ENCODE measurements at places on chromosomes 16 and 17.

DNA sequence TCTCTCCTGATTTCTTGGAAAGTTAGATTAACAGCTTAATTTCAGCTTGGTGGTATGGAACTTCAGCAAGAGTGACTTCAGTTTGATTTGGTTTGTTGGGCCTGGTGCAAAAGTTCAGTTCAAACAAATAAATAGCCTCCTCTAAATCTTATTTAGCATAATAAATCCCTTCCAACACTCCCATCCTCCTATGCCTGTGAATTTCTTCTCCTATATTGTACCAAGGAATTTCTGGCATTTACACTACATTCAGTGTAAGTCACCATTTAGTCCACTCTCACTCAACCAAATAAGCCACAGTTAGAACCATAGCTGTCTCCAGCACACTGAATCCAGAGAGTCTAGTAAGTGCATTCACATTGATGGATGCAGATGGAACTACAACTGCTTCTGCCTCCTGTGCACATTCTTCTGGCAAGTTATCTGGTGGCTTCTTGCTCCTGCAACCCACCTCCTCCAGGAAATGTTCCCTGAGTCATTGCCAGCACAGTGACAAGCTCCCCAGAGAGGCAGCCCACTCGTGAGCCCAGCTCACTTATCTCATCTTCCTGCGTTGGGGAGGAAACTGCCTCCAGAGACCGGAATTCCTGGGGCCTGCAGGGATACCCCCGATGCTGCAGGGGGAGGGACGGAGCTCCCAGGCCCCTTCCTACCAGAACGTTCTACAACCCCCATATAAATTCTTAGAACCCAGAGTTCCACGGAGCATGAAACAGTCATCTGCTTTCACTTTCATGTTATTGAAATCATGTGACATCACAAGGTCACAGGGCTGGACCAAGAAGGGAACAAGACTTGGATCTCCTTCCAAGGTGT lies 318.3 kb downstream of the PHKB start:
- peak; percentile 29 for DNase-seq

DNA sequence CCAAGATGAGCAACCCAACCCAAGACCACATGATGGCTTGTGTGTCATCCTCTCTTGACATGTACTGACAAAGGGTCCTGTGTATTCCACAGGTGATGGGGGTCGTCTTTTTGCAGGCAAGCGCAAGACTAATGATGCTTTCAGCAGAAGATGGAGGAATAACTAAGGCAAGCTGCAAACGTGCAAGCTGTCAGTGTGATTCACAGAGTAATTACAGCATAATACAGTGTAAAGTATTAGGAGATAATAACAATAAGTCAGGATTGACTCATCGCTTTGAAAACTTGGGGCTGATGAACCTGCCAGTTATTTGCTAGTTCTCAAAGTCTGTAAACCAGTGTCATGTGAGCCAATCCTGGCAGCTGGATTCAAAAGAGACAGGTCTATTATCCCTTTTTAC lies 41.6 kb upstream of the ASIC2 start:
- no peak for DNase-seq

DNA sequence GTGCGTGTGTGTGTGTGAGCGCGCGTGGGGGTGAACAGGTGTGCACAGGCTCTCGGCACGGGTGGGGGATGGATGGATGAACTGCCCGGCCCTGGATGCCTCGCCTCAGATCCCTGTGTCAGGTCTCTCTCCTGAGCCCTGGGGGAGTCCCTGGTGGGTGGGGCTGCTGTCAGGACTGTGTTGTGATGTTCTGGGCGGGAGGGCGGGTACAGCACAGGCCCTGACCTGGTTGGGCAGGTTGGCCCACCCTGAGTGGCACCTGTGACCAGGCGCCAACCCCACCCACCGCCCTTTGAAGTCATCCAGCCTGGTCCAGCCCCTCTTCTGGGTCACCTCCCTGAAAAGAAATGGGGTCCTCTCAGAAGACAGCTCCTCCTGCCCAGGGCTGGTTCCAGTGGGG lies 41.6 kb upstream of the TAC4 start:
- no peak for DNase-seq

- no peak for DNase-seq
Measured at GRCh38 chr17:81000334-81000630, 8.6 kb downstream of the CHMP6 start.

- no peak for DNase-seq
Measured at GRCh38 chr17:64411999-64412771, 21.5 kb upstream of the PECAM1 start.

DNA sequence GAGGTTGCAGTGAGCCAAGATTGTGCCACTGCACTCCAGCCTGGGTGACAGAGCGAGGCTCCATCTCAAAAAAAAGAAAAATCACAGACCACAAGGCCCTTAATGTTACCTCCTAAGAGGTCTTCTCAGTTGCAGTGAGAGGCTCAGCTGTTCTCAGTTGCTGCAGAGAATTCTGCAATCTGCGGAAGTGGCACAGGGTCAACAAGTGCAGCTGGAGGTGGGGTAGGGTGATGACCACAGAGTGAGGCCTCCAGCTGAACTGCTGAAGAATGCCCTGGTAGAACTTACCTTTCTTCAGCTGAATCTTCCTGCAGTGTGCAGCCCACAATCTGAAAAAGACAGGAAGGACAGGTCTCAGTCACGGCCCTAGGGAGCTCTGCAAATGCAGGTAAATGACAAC lies 26.3 kb downstream of the CNTNAP1 start:
- no peak for DNase-seq

DNA sequence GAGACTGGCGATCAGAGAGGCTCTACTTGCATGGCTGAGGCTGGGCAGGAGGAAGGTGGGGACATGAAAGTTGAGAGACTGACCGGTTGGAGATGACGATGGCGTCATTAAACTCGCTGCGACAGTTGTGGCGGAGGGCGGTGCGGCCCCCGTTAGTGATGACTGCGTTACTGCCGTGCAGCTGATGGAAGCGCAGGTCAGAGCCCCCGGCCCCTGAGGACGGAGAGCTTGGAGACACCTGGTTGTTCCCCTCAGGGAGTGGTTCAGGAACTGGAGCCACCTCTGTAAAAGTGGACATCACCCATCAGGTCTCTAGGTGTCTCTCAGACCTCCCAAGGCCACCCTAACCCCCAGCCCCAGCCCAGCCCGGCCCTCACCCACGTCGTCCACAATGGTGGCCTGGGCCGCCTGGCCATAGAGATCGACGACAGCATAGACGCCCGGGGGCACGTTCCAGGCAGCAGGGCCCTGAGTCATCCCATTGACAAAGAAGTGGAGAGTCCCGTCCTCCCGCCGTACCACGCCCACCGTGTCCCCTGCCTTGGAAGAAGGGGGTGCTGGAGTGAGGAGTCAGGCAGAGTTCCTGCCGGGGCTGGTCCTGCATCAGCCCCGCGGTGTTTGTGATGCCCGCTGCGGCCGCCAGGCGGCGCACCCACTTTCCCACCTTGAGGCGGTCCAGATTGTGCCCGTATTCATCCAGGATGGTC lies 5.3 kb downstream of the NEURL4 start:
- peak; percentile 78 for DNase-seq

GRCh38 chr16:86823888-86824671 lies 245.7 kb downstream of the FOXL1 start:
- no peak for DNase-seq

All from stimulated activated CD4-positive, alpha-beta T cell treated with anti-CD3 and anti-CD28 coated beads, Interleukin-2, amount 100 ng/mL, for 24 hours (primary cell).